Activated T-helper 1 cell treated with Interleukin-2 at 50 U/mL for 16 hours (primary cell): ENCODE measurements at places on chromosomes 5 and 9.

DNA sequence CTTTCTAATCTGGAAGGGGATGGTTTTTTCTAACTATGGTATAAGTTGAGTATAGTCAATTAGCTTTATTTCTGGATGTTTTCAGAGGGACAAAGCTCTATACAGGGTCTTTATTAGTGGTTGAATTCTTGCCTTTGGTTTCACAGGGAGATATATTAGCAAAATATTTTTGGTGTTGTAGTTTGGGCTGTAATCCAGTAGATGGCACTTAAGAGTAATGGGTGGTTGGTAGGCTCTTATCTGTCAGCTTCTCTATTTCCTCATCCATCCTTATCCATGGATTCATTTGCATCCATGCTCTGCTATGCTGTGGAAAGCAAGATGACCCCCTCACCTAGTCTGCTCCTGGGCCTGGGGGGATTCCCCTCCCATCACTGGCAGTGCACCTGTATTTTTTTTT lies 363.6 kb upstream of the CYLC2 start:
- DNase-seq = no peak

GRCh38 chr5:20574576-20574975 lies 586.6 kb upstream of the CDH18 start:
- DNase-seq = no peak

DNA sequence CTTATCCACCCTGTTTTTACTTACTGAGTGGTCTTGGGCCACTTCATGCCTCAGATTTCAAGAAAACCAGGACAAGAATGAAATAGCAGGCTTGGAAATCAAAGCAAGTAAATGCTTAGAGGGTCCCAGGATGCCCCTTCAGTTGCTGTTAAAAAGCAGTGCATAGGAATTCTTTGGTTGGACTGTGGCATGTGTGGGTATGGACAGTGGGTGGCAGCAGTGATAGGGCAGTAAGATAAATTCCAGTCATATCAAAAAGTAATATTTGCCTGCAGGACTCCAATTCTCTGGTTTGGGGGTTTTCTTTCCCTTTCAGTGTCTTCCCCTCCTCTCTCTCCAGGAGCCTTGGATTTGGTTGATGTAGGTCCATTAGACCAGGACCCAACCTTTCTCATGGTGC lies 306.7 kb upstream of the CLINT1 start:
- no peak for DNase-seq

DNA sequence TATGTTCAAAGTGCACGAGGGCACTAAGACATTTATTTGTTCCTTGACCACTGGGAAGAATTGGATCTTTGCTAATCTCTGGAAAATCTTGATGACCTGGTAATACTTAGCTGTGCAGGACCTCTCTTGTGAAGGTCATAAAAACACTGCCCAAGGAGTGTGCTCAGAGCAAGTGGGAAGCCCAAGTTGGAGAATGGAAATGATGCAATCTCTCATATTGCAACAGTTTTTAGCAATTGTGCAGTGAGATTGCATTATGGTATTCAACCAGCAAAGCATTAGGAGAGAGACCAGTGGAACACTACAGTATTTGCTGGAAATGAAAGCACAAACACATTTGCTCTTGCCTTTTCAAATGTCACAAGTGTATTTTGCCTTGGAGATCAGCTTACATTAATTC lies 34.5 kb downstream of the TXNDC8 start:
- DNase-seq = no peak

DNA sequence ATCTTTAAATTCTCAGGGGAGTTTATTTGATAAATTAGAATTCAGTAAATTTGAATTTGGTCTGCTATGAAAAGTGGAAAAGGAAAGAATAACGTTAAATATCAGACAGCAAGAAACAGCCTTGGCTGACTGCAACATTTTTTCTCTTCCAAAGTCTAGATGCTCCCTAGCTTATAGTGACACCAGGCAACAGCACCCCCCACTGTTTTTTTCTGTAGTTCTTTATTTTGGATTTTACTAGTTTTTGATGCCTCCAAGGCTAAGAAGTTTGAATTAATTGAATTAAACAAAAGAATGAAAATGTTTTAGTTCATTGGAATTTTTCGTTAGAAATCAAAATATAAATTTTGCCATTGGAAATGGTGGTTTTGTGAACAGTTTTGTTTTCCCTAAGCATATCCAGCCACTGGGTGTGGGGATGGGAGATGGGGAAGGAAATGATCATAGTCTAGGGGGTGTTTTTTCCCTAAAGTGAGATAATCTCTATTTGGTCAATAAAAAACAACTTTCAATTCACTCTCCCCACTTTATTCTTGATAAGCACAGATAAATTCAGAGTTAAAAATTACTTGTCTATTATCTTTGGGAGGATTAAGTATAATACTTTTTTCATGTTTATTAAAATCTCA lies 199.3 kb upstream of the CD180 start:
- no peak for DNase-seq

DNA sequence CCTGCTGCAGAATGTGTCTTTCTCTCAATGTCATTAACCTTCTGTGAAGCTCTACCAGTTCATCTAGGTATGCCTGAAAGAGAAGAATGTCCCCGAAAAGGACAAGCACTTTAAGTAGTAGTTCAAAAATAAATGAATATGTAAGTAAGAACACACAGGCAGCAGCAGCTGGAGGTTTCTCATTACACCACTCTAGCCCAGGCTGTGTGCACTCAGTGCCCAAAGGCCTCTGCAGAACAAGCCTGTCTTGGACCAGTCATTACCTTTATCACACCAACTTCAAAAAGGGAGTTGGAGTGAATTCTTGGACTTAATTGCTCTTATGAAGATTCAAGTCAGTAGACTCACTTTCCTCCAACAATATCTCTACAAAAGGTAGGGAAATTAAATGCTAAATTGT lies 268.8 kb downstream of the MLLT3 start:
- no peak for DNase-seq

DNA sequence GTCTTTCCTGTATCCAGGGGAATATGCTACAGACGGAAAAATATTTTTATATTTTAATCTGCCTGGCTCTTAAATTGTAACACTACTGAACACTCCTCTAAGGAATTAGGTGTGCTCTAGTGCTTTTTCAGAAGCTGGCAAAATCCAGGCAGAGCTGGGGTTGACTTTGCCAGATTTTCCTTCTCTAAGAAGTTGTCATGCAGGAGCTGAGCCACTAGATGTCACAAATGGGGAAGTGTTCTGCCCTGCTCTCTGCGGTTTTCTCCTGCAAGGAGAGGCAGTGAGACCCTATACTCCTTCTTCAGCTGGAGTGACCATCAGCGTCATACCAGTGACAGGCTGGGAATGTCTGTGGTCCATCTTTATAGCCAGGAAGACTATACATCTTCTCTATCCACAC lies 112.5 kb downstream of the HAPLN1 start:
- DNase-seq = no peak

DNA sequence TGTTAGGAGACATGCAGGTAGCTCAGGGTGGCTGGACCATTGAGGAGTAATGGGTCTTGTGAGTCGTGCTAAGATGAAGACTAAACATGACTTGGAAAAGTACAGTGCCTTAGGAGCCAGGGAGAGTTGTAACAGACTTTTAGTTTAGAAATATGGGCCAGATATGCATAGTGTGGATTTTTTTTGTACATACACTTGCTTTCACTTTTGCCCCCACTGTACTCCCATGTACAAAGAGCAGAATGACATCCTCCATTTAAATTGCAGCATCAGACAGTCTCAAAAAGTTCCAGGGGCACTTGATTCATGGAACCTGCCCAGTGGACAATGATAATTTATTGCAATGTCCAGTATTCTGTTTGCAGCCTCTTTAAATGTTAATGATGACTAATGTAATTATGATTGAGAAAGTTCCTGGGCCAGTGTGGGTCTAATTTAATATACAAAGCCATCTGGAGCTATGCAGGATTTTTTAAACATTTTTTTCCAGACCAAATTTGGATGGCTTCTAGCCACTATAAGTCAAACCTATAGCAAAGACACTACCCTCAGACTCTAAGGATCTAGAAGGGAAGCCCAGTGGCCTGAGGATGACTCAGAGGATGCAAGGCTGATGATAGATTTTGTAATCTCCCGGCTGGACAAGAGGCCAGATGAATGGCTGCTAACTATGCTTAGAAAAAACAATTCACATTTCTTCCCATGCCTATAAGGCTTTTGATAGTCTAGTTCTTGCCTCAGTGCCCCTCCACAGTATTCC lies 80.1 kb downstream of the TRPC7 start:
- no peak for DNase-seq
